ENCODE measurements at places on chromosomes 6 and 20.

GRCh38 chr20:14717134-14717999, 380.0 kb upstream of the FLRT3 start:
- no peak for DNase-seq

DNA sequence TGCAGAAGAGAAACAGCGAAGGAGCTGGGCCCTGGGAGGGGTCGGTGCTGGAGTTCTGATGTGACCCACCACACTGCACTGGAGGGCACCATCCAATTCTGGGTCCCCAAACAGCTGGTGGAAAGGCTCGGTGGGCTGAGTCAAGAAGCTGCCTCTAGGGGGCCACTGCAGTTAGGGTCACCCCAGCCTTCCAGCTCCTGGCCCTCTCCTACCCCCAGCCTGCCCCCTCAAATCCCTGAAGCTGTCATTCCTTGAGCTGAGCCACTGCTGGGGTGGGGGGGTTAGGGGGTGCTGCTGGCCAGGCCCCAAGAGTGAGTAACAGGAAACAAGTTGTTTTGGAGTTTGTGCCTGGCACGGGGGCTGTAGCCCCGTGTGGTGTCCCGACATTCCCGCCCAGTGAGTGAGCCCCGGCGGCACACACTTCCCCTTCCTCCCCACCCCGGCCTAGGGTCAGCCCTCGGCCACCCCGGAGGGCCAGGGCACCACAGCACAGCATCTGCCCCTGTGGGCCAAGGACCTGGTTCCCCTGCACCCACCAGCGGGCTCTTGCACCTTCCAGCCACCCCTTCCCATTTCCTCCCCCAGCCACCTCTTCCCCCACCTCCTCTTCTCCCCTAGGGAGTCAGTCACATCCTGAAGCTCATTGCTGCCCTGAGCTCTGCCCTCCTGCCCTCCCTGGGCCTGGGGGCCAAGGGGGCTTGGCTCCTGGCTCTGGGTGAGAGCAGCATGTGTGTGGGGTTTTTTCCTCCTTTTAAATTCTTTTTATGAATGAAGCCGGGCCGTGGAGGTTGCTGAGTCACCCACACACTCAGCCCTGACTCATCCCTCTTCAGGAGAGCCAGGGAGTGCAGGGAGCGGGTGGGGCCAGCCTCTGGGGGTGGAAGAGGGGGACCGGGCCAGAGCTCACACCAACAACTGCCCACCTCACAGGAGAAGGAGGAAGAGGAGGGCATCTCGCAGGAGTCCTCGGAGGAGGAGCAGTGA, 4.6 kb downstream of the SMIM29 start:
- peak; percentile 87 for DNase-seq

GRCh38 chr6:34517966-34518365, 38.2 kb downstream of the SPDEF start:
- DNase-seq: peak; percentile 1

- DNase-seq: no peak
Observed at GRCh38 chr6:82954937-82955577, 110.6 kb downstream of the UBE3D start.

DNA sequence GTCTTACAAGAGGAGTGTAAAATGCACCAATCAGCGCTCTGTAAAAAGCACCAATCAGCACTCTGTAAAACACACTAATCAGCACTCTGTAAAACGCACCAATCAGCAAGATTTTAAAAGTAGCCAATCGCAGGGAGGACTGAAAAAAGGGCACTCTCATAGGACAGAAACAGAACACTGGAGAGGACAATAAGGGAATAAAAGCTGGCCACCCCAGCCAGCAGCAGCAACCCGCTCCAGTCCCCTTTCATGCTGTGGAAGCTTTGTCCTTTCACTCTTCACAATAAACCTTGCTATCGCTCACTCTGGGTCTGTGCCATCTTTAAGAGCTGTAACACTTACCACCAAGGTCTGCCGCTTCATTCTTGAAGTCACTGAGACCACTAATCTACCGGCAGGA, 1.7 kb upstream of the AIG1 start:
- DNase-seq: no peak

- no peak for DNase-seq
Observed at GRCh38 chr6:21953831-21954801, 342.7 kb downstream of the PRL start.

DNA sequence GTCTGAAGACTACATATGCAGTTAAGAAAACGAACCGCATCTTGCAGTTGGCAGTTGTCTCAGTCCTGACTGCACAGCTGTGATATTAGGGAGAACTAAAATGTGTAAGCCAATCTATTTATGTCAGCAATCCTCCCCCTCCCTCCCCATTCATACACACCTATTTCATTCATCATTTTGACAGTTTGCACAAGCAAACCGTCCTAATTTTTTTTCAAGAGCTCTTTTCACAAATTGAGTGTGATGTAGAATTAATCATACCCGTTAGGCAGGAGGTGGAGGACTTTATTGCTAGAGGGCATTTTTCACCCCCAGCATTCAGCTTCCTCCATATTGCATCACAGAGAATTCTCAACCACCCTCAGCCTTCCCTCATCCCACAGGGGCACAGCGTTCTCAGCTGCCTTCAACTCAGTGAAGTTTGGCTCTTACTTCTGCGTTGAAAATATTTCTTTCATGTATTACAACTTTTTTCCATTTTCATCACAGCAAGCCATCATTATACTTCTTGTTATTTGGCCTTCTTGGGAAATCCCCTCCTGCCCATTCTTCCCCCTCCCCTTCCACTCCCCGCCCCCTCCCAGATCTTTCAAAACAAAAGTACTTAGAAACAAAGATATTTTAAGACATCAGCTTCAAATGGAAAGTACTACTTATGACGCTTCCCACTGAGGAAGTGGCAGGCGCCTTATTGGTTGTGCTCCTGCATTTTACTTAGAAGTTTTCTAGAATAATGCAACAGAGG, 37.5 kb downstream of the NOX3 start:
- DNase-seq: peak; percentile 86

GRCh38 chr6:111609028-111609820, 3.5 kb upstream of the TRAF3IP2 start:
- no peak for DNase-seq

GRCh38 chr6:96743496-96743895, 93.8 kb downstream of the GPR63 start:
- no peak for DNase-seq

DNA sequence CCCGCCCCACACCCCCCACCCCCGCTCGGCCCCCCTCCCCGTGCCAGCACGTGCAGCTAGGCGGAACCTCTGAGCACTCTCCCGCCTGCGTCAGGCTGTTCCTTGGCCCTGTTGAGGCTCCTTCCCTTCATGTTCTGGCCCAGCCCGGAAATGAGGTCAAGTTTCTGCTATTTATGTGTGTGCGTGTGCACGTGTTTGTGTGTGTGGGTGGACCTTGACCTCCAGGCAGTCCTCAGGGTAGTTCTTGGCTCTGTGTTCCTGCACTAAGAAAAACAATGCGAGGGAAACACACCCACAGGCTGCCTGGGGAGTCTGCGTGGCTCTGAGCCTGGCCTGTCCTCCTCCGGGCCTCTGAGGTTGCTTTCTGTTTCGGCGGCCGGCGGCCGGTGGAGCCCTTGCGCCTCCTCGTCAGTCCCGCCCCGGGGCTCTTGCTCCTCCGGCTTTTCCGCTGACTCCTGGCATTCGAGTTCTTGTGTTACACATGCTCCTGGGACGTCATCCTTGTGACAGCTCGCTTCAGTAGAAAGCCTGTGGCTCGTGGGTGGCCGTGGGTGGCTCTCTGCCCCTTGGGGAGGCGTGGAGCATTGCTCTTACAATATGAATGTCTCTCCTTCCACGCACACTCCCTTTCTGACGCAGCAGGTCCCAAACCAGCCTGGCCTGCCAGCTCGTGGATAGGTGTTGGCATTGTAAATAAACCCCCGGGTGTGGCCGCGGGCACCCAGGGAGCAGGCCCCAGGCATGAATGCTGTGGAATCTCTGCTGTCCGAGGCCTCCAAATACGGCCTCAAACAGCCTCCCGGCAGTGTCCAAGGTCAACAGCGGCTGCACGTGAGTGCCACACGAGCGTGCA, 10.0 kb downstream of the SLCO4A1 start:
- peak; percentile 82 for DNase-seq

DNA sequence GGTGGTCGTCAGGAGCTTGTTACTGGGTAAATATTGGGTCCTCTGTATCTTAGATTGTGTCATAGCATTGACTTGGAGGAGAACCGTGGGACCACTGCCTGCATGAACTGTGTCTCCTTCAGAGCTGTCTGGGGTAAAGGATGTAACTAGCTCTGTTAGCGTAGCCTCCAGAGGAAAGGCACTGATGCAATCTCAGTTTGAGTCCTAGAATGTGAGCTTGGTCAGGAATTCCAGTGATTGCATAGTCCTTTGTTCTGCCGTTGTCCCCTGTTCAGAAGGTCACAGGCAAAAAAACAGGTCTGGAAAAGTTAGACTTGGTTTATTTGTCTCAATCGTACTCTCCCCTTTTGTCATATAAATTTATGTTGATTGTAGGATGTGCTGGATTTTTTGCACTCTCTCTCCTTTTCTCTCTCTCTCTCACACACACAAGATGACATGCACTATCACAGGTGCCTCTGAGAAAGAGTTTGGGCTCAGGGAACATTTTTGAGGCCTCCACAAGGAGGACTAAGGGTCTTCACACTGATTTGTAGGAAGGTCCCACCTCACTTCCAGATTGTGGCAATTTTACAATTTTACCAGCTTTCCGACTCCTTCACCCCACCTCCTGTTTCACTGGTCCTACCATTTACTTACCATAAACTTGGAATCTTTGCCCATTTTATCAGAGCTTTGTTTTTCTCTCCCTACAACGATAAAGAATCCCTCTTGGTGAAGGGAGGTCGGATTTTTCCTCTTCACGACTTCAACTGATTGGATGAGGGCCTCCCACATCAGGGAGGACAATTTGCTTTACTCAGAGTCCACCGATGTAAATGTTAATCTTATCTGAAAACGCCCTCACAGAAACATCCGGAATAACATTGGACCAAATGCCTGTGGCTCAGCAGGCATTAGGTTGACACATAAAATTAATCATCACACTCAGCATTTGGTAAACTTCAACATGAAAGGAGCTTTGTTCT, 7.0 kb upstream of the DACT2 start:
- DNase-seq: no peak

GRCh38 chr6:36079601-36080000, 50.7 kb upstream of the MAPK13 start:
- DNase-seq: no peak

GRCh38 chr6:128507337-128508310, 12.8 kb downstream of the PTPRK start:
- no peak for DNase-seq

- no peak for DNase-seq
Observed at GRCh38 chr6:137161949-137162348, 11.5 kb downstream of the IL22RA2 start.

DNA sequence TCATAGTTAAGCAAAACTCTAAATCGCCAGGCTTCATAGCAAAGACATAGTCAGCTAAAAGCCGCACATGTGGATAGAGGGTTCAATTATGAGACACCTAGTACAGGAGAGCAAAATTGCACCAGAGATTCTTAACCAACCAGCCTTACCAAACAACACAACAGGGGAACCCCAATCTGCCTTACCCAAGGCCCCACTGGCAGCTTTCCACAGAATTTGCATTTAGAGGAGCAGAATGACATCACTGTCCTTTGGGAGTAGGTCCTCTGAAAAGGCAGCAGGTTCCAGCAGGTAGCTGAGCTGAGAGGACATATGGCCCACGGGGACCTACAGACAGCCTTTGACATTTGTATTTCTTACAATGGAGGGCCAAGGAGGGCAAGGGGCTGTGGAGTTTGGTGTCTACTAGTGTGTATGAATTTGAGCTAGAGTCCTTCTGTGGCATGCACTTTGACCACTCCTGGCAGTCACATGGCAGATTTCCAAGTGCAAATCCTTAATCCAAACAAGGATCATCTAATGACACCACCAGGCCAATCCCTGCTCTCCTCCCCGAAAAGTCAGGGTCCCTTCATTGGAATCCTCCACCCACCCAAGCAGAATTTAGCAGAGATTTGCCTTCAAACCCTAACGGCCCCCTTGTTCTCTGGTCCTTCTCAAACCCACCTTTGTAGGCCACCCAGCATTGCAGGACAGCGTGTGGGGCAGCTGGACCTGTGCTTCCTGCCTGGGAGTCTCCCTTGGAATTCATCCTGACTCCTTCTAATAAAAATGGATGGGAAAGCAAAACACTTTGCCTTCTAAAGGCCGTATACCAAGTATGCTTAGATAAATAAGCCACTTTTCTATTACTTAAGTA, 171.2 kb upstream of the SUPT3H start:
- peak; percentile 32 for DNase-seq

DNA sequence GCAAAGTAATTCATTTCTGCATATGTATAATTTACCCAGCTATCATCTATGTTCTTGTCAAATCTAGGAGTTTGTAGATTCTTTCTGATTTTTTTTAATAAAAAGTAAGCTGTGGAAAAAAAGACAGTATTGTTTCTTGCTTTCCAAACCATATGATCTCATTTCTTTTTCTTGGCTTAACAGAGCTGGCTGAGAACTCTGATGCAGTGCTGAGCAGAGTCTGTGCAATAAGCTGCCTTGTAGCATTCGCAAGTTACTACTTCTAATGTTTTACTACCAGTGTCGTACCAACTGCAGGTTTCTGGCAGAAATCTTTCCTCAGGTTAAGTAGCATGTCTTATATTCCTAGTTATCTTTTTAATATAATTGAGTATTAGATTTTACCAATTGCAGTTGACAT, 15.6 kb downstream of the RRBP1 start:
- DNase-seq: no peak

DNA sequence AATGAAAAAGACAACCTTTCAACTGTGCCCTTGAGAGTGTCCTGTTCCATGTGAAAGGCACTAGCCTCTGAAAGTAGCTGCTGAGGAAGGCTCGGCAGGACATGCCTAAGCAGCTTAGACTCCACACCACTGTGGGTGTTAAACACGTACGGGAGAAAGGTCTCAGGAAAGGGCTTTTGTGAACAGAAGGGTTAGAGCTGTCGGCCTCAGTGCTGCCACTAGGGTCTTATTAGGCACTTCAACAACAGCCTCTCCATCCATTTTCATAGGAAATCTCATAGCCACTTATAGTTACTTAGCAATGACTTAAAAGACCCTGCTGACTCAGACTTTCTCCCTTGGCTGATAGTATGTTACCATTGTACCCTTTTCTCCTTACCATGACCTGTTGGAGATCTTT, 662.8 kb downstream of the TBC1D32 start:
- no peak for DNase-seq

DNA sequence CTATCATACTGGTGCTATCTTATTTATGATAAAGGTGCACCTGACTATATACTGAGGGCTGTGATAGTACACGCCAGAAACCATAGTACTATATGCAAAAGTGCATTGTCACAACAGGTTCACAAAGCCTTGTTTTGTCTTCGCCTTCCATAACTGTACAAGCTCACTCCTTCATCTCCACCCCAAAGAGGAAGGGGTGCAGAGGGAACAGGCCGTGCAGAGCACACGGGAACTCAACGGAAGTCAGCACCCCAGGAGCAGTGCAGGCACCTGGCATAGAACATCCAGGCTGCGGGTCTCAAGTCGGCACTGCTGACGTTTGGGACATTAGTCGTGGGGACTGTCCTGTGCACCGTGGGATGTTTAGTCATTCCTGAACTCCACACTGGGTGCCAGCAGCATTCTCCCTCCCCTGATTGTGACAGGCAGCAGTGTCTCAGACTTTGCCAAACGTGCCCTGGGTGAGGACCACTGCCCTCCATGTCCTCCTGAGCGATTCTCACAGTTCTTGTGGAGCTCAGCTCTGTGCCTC, 99.7 kb downstream of the PXDC1 start:
- DNase-seq: no peak

Data from activated CD4-positive, alpha-beta T cell treated with anti-CD3 and anti-CD28 coated beads for 36 hours (primary cell).